Activated CD8-positive, alpha-beta memory T cell treated with anti-CD3 and anti-CD28 coated beads, Interleukin-2, amount 50 U/mL, for 48 hours (primary cell): ENCODE measurements at places on chromosomes 2 and 18.
A peak's percentile ranks its signal among the peaks of the same experiment; 100 is the strongest.

DNA sequence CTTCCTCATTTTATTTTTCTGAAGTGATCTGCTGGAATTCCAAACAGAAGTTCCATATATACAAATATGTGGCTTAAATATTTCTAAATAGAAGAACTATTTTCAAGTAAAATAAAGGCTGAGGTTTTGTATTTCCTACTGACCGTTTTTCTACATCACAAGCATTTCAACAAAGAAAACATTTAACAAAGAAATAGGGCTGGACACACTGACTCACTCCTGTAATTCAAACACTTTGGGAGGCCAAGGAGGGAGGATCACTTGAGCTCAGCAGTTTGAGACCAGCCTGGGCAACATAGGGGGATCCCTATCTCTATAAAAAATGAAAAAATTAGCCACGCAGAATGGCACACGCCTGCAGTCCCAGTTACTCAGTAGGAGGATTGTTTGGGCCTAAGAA, 44.6 kb downstream of the TANK start:
- no peak for DNase-seq

- no peak for DNase-seq
Observed at GRCh38 chr2:175414882-175415487, 233.5 kb upstream of the ATP5MC3 start.

DNA sequence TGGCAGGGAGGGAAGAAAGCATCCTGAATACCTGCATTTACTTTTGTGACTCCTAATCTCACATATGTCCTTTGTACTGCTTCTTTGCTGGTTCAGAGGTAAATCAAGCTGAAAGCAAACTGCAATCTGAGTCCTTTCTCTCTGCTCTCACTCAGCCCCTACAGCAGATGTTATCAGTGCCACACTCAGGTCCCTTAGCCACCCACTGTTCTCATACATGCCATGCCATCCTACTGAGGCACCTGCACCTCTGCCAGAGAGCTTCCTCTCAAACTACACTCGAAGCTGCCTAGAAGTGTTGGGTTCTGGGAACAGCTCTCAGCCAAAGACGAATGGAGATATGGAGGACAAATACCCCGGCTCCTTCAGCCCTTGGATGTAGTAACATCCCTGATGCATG, 244.5 kb downstream of the TXNL1 start:
- DNase-seq = no peak

GRCh38 chr2:101274142-101274541, 21.5 kb downstream of the CNOT11 start:
- no peak for DNase-seq

GRCh38 chr2:183925281-183925680, 673.0 kb upstream of the ZNF804A start:
- no peak for DNase-seq

DNA sequence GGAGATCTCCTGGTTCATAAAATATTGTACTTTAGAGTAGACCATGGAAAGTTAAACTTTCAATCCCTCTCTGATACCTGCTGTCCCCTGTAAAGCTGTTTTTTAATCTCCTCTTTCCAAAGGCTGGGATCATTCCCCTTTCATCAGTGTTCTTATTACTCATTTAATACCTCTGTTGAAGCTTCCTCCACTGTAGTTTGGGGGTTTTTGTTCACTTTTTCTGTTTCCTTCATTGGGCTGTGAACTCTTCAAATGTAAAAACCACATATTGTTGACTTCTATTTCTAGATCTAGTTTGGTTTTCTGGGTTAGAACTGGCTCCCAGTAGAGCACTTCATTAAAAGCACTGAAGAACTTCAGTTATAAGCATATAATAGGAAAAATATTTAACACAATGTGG, 598.1 kb downstream of the RNF144A start:
- no peak for DNase-seq

GRCh38 chr2:109204412-109204811, 75.4 kb downstream of the SH3RF3 start:
- no peak for DNase-seq

DNA sequence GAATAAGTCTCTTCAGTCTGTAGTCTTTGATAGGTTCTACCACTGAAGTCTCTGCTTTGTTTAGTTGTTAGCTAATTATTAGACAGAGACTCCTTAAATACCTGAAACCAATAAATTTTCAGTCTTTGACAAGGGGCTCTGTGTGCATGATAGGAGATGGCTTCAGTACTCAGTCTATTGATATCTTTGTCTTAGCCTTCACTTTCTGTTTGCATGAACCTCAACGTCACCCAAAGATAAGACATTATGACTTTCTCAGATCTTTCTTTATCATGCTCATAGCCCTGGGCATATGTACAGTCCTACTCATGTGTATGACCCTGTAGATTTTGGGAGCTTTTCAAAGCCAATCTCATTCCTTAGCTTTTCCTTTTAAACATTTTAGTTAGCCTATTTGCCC, 183.5 kb upstream of the GCFC2 start:
- DNase-seq = no peak

DNA sequence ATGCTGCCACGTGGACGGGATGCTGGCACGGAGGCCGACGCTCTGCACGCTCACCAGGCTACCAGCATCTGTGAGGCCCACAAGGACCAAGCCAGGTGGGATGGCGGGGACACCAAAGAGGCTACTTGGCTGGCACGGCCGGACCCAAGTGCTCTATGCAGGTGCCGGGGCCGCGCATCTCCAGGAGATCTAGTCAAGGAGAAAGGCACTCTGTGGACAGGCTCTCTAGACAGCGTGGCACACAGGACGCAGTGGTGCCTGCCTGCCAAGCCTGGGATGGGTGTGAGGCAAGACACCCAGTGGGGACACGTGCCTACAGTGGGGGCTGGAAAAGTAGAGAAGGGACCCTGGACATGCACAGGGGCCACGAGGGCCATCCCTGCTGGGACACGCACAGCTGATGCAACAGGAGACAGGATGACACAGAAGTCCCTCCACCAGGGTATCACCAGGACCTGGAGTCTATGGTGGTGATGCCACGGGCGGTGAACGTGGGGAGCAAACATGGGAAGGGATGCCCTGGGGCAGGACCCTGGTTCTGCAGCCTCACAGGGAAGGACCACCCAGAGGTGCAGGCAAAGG, 28.5 kb downstream of the ZNF516 start:
- DNase-seq = peak; percentile 50

- no peak for DNase-seq
Observed at GRCh38 chr18:68555879-68556301, 159.0 kb downstream of the TMX3 start.

- no peak for DNase-seq
Observed at GRCh38 chr18:30852980-30853379, 189.6 kb downstream of the DSC3 start.

- peak; percentile 54 for DNase-seq
Observed at GRCh38 chr2:222813177-222813843, 47.5 kb upstream of the ACSL3 start.

- DNase-seq = no peak
Observed at GRCh38 chr2:173282795-173283545, 71.7 kb upstream of the CDCA7 start.

GRCh38 chr2:212274215-212274614, 264.4 kb downstream of the ERBB4 start:
- DNase-seq = no peak

DNA sequence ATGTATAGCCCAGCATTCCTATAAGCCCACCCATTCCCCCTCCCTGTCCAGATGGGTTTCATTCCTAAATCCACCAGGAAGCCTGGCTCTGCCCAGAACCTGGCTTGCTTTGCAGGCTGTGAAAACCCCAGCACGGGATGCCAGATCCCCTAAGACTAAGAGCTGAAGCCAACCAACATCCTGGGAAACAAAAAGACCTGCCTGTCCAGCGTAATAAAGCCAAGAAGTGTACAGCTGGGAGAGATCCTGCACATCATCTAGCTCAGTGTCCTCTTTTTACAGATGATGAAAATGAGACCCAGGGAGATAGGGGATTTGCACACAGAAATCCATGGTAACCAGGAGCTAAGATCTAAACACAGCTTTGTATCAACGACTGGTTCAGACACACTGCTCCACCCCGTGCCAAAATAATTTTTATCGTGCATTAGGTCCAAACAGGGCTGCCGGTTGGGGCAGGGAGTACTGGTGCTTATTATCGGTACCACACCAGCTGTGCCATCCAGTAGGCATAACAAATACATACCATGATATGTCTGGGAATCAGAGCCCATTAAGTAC, 2.9 kb downstream of the RND3 start:
- no peak for DNase-seq

GRCh38 chr2:225493420-225494099, 94.0 kb downstream of the NYAP2 start:
- no peak for DNase-seq

- DNase-seq = no peak
Observed at GRCh38 chr2:141201016-141201565, 929.7 kb downstream of the LRP1B start.

GRCh38 chr2:106869512-106870275, 16.3 kb downstream of the ST6GAL2 start:
- DNase-seq = no peak

- DNase-seq = no peak
Observed at GRCh38 chr18:41955688-41956087, 654 bp downstream of the PIK3C3 start.

DNA sequence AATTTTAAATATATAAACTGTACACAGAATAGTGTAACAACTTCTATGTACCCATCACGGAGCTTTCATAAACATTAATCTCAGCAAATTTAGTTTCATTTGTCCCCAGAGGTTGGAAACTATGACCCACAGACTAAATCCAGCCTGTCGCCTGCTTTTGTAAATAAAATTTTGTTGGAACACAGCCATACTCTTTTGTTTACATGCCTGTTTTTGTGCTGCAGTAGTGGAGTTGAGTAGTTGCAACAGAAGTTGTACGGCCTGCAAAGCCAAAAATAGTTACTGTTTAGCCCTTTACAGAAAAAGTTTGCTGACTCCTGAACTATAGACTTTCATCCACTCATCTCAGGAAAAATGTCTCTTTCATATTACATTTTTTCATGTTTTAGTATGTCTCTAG, 39.8 kb downstream of the RBM45 start:
- DNase-seq = no peak

GRCh38 chr2:205461169-205461568, 221.1 kb upstream of the NRP2 start:
- no peak for DNase-seq

DNA sequence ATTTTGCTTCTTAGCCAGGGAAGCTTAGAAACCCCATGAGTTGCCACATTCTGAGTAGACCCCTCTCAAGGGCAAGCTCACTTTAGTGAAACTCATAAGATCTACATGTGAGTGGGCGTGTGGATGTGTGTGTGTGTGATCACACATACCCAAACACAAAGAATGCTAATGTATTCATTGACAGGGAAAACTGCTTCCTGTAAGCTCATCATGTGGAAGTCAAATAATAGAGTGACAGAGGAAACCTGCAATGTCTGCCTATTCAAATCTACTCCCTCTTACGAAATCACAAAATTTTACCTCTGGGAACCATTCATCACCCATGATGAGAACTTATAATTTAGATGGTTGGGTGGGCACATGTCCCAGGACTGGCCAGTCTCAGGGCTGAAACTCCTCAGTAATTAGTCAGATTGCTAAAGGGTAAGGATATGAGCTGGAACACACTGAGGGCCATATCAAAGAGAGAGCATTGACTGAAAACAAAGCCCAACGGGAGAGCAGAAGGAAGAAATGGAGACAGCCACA, 94.5 kb upstream of the CCDC150 start:
- no peak for DNase-seq

GRCh38 chr2:202064171-202064880, 8.7 kb upstream of the KIAA2012 start:
- DNase-seq = no peak

DNA sequence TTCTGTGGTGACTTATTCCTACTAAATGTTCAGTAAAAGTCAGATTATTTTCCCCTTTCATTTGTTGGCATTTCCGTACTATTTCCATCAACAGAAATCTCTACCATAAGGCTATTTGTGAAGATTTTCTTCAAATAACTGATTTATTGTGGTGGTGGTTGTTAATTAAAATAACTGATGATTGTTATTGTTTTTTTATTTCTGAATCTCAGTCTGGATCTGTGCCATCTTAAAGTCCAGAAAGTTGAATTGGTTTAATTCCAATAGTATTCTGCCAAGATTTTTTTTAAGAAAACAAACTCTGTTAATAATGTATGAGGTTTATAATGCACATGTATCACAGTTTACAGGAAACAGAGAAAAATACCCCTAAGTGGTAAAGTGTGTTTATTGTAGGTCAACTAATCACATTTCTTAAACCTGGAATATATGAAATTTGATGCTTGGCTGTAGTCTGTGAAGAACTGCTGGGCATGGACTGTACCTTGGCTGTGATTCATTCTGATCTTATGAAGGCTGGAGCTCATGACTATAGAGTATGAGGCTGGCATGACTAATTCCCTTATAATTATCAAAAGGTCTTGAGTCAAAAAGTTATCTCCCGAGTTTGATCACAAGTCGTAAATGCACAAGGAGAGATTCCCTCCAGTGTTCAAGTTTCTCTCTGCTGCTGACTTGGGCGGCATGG, 134.2 kb upstream of the RND3 start:
- no peak for DNase-seq

DNA sequence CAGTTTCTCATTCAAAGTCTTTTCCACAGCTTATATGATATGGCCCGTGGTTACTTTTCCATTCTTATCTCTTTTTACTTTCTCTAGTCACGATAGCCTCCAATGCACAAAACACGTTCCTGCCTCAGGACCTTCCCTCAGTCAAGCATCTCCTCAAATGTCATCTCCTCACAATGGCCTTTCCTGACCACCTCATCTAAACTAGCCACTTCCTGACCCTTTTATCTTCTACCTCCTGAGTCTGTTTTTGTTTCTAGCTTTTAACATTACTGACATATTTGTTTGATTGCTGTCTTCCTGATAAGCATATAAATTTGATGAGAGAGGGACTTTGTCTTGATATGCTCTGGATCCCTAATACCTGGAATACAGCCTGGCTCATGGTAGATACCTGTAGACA, 7.6 kb downstream of the PGAP1 start:
- no peak for DNase-seq

DNA sequence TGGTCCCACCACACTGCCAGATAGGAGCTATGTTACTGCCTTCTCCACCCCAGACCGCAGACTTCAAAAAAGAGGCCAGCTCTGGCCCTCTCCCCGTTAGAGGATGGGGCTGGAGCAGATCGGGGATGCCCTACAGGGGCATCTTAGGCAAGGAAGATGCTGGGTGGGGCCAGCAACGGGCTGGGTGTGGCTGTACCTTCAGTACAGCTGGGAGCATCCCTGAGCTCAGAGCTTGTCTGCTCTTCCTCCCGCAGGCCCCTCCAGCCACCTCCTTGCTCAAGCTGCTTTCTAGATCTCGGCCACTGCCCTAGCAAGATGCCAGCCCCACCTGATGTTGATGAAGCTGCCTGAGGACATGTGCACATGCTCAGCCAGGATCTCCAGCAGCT, 9.8 kb downstream of the PTPRN start:
- DNase-seq = peak; percentile 52

- DNase-seq = no peak
Observed at GRCh38 chr2:196413821-196414274, 225.7 kb upstream of the CCDC150 start.
